SJSA1 (cell line): ENCODE measurements at places on chromosomes 3 and 15.

GRCh38 chr3:176505878-176506621 lies 691.2 kb downstream of the TBL1XR1 start:
- DNase-seq, result no peak

DNA sequence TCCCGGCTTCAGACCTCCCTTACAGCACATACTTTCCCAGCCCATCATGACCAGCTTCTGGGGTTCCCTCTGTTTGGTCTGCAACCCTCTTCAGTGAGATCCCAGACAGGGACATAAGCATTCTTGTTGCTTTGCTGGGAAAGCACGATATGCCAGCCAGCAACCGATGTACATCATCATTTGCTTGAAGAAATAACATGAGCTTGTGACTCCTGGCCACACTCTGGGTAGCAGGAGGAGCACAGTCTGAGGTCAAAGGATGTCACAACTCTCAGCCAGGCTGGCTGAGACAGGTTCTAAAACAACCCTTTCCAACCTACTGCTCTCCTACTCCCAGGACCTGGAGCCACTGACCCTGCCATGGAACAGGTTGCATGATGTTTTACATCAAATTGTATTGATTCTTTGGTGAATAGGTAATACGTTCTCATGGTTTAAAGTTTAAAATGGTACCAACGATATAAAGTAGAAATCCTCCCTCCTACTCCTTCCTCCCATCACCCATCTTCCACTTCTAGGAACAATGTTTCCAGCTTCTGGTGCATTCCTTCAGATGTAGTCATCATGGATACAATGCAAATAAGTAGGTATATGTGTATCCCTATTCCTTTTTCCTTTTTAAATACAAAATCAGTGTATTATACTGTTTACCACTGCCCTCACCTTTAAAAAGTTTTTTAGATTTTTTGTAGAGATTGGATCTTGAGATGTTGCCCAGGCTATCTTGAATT lies 190.3 kb downstream of the OPA1 start:
- DNase-seq, result no peak

- DNase-seq, result peak; percentile 70
Measured at GRCh38 chr3:183123891-183124290, 24.6 kb upstream of the MCCC1 start.

DNA sequence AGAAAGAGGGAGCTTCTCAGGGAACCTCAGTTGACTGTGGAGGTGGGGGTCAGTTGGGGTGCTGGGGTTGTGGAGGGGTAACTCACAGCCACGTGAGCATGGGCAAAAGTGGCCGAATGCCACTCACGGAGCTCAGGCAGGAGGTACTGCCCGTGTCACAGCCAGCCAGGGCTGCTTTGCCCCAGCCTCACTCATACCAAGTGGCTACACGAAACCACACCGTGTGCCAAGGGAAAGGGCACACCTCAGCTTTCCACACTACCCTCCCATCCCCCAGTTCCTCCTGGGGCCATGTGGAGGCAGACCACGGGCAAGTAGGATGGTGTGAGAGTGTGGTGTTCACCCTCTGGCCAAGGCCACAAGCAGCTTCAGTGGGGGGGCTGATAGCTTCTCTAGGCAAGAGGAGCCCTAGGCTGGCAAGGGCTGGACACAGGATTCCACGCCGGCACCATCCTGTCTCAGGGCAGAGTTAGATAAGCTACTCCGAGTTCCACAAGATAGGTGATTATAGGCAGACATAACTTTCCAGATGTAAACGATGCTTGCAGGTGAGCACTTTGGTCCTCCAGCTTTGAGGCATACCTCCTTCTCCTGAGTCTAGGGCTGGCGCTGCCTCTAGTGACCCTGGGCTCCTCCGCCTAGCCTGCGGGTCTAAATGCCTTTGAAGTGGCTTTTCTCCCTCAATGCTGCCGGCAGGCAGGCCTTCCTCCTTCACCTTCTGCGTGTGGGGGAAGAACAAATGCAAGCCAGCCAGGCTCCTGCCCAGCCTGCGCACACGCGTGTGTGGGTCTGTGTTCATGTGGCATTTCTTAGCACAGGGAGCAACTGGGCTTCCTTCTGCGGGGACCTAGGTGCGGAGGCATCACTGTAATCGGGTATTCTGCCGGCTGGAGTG lies 25.0 kb downstream of the RGMA start:
- DNase-seq, result no peak

GRCh38 chr3:11643201-11643603 lies 513 bp downstream of the VGLL4 start:
- no peak for DNase-seq
